ENCODE measurements at places on chromosomes 11 and 22.

DNA sequence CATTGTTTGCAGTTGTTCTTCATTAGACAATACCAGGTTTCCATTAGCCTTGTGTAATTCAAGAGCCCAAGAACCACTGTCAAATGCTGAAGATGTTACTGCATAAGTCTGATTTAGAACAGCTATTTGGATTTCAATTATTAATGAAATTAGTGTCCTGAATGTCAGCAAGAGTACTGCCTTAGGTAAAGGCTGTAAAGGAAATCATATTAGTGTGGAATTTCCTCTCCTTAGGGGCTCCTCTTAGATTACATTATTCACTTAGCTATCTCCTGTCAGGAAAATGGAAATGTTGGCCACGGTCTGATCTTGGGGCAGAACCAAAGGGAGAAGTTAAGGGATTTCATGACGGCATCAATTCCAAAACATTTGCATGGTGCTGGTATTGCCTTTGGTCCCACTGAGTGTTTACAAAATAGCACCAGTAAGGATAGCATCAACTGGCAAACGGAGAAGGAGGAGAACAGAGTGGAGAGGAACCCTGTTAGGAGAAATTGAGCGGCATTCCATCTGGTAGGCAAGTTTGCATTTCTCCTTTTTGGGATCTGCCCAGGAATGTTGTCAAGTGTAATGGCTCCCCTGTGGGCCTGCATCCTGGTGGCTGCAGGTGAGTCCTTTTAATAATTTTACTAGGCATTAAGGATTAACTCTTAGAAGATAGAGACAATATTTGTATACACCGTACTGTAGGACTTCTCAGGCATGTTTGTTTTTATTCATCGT lies at the start of gene HTR3B:
TSS of gene HTR3B (plus strand) at position 418 of the 723 bp plus-strand sequence. CDS start at position 556, 138 bp downstream.
- no peak for DNase-seq

DNA sequence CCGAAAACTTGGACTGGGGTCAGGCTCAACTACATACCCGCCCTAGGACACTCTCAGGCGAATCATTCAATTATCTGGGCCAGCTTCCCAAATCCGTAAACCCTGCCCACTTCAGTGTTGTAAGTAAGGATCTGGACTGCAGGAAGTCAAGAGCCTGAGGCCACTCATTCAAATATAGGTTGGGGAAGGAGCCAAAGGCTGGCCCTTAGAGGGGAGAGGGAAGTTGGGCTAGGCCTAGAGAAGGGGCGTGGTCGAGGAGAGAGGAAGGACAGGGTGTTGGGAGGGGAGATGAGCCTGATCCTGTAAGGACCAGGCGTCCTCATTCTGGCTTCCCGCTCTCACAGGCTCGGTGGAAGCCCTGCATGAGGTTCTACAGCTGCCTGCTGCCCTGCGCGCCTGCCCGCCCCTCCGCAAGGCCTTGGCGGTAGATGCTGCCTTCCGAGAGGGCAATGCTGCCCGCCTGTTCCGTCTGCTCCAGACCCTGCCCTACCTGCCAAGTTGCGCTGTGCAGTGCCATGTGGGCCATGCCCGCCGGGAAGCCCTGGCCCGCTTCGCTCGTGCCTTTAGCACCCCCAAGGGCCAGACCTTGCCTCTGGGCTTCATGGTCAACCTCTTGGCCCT lies 3.0 kb downstream of the SAC3D1 start:
- no peak for DNase-seq

DNA sequence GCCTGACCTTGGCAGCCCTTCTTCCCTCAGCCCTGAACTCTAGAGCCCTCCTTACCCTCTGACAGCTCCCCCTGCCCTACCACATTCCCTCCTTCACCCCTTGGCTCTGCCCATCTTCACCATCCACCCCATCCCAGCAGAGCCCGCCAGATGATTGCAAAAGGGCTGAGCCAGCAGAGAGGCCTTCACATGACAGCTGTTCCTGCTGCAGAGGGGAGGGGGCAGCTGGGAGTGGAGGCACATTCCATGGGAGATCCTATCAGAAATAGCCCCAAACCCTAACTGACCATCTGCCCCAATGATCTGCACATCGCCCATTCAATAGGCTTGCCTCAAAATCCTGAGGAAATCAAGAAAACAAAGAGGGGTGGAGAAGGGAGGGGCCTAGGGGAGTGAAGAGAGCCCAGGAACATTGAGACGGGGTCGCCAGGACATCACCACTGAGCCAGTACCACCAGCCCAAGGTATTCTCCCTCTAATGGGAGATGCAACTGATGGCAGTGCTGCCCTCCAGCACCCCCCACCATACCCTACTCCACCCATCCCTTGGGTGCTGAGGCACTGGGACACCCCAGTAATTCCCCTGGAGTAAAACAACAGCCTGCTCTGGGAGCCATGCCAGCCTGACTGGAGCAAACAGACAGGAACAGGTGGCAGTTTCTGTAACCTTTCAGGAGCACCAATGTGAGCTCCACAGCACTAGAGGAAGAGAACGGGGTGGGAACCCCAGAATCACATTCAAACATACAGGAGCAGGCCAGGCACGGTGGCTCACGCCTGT lies 8.0 kb upstream of the AHNAK start:
- no peak for DNase-seq

DNA sequence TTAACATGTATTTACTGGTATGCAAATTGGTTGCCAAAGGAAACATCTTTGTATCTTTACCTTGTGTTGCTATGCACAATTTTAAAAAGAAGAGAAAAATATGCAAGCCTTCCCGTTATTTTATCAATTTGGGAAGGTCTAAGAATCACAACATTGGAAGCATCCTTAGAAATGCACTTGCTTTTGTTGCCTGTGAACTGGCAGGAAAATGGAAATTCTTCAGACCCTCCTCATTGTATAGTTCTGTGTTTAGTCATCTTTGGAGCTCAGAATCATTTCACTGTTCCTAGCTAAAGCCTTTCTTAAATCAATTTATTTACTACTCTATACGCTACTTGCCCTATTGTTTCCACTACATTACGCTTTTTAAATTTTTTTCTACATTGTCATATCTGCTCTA lies 574.5 kb downstream of the DLG2 start:
- no peak for DNase-seq

- DNase-seq: no peak
These were observed 1025.2 kb downstream of the TBC1D22A start for GRCh38 chr22:47787501-47788227.

- DNase-seq: no peak
These were observed 66.9 kb upstream of the TTLL12 start for GRCh38 chr22:43253839-43254238.

GRCh38 chr11:69234740-69235710 lies 58.9 kb upstream of the MYEOV start:
- DNase-seq: no peak

- no peak for DNase-seq
These were observed 21.9 kb upstream of the SCN2B start for GRCh38 chr11:118198370-118198769.

GRCh38 chr11:9838229-9838628 lies 174.4 kb downstream of the SWAP70 start:
- no peak for DNase-seq

DNA sequence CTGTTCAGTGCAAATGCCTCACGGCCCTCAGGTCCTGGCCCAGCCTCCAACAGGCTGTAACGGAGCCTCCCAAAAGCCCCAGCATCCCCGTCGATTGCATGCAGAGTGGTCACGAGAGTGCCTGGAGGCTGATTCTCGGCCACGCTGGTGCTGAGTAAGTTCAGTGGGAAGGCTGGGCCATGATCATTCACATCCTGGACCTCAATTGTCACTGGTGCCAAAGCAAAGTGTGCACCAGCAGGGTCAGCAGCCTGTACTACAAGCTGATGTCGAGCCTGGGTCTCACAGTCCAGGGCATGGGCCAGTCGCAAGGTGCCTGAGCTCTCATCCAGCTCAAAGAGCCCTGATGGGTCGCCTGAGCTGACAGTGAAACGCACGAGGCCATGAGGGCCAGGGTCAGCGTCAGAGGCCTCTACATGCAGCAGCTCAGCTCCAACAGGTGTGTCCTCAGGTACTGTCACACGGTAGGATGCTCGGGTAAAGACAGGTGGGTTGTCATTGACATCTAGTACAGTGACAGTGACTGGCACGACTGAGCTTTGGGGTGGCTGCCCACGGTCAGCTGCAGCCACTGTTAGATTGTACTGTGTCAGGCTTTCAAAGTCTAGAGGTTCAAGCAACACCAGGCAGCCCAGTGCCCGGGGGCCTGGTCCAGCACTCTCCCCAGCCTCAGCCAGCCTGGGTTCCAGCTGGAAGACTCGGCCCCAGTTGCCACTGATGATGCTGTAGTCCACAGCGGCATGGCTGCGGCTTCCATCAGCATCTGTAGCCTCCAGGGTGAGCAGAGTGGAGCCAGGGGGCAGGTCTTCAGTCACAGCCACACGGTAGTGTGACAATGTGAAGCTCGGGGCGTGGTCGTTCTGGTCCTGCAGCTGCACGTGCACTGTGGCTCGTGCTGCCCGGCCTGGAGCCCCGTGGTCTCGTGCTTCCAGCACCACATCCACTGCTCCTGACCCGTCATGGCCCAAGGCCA lies 4.5 kb upstream of the TPP1 start:
- DNase-seq: no peak

GRCh38 chr11:129115652-129116586 lies 76.2 kb downstream of the ARHGAP32 start:
- peak; percentile 20 for DNase-seq

DNA sequence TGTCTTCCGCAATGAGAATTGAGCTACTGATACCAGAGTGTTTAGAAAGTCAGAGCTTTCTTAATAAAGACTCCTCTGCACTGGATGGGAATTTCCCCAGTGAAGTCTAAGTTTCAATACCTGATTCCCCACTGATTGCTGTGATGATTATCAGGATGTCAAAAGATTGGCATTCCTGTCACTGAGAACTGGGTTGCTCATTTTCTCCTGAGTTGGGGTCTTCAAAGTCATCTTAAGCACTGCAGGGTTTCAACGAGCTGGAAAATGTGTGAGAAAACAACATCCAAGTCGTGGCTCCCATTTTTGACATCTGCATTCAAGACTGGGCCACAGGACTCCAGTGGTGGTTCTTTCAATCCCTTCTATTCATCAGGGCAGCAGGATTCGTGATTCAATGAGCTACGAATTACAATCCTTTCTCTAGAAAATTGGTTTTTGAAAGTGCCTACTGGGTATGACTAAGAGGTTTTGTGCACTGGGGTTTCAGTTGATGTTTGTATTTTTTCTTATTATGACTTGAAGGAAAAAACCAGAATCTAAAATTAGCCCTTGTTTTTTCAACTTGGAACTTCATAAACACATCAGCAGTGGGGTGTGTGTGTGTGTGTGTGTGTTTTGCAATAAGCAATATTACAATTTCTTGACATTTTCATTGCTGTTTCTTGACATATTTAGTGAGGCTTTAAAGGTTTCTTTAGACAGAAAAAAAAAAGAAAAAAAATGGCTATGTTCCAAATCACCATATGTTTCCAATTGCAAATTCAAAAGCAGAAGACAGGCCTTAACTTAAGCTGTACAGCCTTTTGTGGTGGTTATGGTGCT lies 233.0 kb downstream of the FAM76B start:
- peak; percentile 78 for DNase-seq

- DNase-seq: no peak
These were observed 5.4 kb downstream of the SMCO4 start for GRCh38 chr11:93537767-93538261.

DNA sequence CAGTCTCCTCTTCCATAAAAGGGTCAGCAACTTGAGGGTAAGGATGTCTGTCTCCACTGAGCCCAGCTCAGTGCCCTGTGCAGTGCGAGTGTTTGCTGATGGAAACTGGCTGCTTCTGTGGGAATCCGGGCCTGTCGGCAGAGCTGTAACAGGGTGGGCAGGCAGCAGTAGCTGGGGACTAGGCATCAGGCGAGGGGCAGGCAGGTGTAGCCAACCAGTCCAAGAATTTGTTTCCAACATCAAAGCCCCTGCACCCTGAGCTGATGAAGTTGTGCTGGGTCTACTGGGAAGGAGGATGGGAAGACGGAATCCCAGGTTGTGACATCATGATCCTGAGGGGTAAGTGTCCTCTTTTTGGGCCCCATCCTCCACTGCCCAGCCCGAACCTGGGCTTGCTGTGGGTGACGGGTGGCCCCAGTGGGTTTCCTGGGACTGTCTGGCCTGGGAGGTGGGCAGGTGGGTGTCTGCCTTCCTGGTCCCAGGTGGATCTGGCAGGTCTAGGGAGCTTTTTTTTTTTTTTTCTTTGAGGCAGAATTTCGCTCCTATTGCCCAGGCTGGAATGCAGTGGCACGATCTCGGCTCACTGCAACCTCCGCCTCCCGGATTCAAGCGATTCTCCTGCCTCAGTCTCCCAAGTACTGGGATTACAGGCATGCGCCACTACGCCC lies 11.0 kb downstream of the SLC29A2 start:
- DNase-seq: no peak

- no peak for DNase-seq
These were observed 132.3 kb downstream of the COMMD9 start for GRCh38 chr11:36156817-36157519.

DNA sequence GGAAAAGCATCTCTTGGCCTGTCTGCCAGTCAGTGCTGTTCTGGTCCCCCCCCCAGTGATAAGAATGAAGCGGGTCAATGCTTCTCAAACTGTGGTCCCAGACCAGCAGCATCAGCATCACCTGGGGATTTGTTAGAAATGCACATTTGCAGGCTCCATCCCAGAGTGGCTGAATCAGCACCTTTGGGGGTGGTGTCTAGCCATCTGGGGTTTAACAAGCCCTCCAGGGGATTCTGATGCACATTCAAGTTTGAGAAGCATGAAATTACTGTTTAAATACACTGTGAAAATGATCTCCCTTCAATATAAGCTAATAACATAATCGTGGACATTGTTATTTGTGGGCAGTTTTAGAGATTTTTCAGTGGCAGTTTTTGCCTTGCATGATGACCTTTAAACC lies 133.5 kb downstream of the MYO18B start:
- DNase-seq: no peak

GRCh38 chr11:10067629-10068300 lies 226.3 kb downstream of the SBF2 start:
- no peak for DNase-seq

DNA sequence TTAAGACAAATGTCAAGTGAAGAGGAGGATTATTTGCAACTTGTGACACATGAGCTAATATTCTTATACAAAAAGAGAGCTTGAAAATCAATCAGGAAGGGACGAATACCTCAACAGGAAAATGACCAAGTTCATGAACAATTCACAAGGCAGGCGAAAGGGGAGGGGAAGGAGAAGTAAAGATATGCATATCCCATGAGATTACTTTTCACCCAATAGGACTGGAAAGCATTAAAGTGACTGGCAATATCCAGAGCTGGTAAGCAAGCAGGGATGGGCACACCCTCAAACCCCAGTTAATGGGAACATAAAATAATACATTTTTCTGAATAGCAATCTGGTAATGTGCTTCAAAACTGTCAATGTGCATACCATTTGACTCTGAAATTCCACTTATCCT lies 129.5 kb downstream of the SLC1A2 start:
- DNase-seq: no peak

DNA sequence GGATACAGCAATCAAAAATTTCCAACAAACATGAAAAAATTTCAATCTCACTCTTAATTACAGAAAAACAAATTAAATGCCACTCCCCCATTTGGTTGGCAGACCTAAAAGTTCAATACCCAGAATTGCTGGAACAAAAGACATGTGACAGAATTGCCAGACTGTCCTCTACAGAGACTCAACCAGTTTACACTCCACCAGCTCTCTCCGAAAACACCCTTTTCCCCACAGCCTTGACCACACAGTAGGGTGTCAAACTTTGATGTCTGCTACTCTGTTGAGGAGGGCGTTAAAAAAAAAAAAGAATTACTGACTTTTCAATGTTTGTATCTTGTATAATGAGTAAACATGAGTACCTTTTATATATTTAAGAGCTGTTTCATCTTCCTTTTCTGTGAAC lies 44.7 kb upstream of the YPEL1 start:
- DNase-seq: no peak

Measured in fibroblast of skin of left biceps (primary cell).